ENCODE measurements at places on chromosomes 16 and 17.

GRCh38 chr17:21288571-21289017 is 4.1 kb downstream of the MAP2K3 start:
- DNase-seq = no peak

GRCh38 chr17:77377710-77378235 is 237.0 kb downstream of the SEC14L1 start:
- no peak for DNase-seq

GRCh38 chr17:81647640-81648012 is 8.7 kb downstream of the PDE6G start:
- DNase-seq = no peak

- no peak for DNase-seq
These were observed 14.4 kb downstream of the DNAJC7 start for GRCh38 chr17:42002792-42003301.

- no peak for DNase-seq
These were observed 10.2 kb downstream of the HOXB1 start for GRCh38 chr17:48520631-48521079.

- no peak for DNase-seq
These were observed 44.9 kb downstream of the MEOX1 start for GRCh38 chr17:43616852-43617251.

DNA sequence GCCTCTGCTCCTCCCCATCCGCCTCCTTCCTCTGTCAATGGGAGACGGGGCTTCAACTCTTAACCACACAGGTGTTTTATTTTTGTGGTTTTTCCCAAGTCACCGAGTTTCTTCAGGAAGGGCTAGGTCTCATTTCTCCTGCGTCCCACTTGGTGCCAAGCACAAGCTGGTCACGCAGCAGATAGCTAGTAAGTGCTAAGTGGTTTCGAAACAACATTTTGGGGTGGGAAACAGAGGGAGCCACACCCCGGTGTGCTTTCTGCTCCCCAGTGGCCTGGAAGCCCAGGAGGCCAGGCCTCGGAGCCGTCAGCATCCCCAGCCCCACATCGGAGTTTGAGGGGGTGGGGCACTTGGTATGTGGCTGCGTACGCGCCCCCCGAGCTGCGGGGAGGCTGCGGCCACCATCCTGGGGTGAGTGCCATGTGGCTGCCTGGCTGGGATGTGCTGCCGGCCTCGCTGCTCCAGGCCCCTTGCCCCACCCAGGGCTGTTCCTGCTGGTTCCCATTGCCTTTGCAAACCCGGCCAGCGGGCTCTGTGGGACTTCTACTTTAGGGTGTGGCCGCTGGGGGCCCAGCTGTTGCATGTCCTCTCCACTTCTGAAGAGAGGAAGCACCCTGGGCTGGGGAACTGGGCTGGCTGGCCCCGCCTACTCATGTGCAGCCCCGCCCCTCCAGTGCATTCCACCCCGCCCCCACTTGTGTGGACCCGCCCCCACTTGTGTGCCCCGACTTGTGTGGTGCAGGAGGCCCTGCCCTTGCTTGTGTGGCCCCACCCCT is 55.6 kb downstream of the BAIAP2 start:
- DNase-seq = no peak

- DNase-seq = no peak
These were observed 12.7 kb upstream of the ANKFY1 start for GRCh38 chr17:4276514-4276913.

DNA sequence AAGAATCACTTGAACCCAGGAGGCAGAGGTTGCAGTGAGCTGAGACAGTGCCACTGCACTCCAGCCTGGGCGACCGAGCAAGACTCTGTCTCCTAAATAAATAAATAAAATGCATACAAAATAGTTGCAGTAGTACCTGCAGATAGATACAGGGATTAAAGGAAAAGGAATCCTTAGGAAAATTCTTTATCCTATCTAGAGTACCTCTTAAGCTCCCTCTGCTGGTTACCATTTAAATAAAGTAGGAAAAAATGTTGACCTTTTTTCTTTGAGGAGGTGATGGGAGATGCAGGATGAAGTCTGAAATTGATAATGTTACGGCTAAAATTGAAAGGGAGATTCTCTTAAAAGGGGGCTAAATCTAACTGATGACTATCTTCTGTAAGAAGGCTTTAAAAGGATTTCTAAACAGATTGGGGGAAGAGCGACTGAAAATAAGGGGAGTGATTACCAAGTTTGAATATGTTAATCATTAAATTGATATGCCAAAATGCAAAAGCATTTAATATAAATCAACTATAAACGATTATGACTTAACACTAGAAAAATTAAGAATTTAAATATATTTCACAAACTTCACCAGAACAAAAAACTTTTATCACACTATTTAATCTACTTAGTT is 29.4 kb downstream of the C16orf87 start:
- DNase-seq = no peak

DNA sequence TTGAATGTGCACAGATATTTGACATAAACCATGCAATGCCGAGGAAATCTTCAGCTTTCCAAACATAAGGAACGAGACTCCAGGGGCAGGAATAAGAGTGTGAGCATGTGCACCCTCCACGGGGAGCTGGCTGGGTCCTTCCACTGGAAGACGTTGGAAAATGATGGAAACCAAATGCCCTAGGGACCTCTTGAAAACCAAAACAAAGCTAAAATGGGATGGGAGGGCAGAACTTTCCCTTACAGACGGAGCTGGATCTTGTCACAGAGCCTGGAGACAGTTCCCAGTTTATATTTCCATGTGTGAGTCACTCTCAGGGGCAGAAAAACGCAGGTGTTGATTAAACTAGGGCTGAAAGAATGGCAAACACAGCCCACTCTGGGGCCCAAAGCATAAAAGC is 34.4 kb upstream of the DNAH17 start:
- no peak for DNase-seq

- DNase-seq = no peak
These were observed 5.8 kb downstream of the FOXL1 start for GRCh38 chr16:86584071-86584685.

DNA sequence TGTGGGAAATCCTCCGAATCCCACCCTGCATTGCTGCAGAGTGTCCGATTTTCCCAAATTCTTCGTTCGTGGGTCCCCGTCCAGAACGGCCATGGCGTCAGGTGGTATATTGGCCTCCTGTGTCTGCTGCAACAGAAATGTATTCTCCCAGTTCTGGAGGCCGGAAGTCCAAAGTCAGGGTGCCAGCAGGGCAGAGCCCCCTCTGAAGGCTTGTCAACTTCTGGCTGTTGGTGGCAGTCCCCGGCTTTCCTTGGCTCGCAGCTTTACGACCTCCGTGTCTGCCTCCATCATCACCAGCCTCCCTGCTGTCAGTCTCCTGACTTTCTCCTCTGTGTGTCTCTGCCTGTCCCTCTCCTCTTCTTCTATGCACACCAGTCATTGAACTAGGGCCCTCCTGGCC is 142.1 kb upstream of the FOXF1 start:
- DNase-seq = no peak

- DNase-seq = no peak
These were observed 54.9 kb downstream of the BRIP1 start for GRCh38 chr17:61808442-61808841.

DNA sequence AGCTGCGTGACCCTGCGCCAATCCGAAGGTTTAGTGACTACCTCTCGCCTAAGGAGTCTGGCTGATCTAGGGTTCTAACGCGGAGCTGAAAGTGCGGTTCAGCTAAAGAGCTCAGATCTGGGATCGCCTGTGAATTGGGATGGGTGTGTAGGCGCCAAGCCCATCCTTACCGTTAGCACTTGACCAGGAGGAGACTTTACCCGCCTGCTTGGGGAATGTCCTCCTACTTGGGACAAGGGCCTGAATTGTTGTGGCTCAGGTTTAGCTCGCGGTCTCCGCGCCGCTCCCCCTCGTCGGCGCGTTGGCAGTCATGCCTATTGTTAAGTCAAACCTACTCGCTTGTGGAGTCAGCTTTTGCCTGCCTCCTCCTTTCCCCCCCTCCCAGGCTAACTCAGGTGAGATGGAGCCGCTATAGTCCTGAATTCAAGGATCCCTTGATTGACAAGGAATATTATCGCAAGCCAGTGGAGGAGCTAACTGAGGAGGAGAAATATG is 480 bp downstream of the MRPS7 start:
- DNase-seq = no peak

GRCh38 chr16:73354434-73354833 is 306.5 kb upstream of the ZFHX3 start:
- DNase-seq = no peak

DNA sequence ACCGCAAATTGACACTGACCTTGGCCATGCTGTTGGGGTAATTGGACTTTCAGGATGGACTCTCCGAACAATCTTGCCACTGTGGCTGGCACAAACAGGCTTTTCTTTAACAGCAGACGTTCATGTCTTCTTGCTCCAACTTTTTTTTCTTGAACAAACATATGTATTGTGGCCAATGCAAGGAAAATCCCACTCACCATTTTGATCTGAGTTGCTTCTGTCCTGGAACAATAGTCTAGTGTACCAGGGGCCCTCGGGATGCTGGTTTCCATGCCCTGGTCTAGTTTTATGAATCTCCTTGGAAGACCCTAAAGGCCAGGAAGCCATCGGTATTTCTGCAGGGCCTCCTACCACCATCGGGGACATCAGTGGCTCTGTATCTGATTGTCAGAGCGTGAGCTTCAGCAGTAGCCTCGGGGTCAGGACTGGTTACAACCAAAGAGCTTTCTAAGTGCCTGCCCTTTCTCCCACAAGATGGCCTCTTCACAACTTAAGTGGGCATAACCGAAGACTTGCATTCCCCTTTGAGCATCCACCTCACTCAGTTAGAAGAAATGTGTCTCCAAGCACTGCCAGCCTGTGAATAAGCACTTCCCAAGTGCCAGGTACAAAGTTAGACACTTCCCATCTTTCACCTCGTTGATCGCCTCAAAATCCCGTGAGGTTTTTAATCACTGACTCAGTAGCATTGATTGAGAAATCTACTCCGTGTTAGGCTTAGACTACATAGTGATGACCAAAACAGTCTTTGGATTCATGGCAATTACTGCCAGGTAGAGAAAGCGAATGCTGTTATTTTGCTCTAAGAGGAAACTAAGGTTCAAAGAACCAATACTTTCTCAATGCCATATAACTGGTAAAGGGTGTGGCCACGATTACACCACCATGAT is 87.0 kb upstream of the TBX2 start:
- DNase-seq = no peak

- DNase-seq = no peak
These were observed 86.6 kb upstream of the HNF1B start for GRCh38 chr17:37831492-37831891.

DNA sequence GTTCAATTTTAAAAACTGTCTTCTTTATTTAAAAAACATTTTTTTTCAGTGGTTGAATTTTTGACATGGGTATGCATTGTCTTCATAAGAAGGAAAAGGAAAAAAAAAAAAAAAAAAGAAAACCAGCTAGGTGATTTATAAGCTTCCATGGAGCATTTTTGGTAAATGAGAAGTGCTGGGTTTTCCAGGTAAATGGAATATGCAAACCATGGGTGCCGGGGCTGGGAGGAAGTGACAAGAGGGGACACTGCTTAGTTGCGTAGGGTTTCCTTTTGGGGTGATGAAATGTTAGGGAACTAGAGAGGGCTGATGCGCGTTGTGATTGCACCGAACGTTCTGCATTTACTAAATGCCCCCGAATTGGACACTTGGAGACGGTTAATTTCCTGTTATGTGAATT is 217.4 kb upstream of the FOXF1 start:
- no peak for DNase-seq

GRCh38 chr17:11813871-11814270 is 183.4 kb downstream of the ZNF18 start:
- no peak for DNase-seq

DNA sequence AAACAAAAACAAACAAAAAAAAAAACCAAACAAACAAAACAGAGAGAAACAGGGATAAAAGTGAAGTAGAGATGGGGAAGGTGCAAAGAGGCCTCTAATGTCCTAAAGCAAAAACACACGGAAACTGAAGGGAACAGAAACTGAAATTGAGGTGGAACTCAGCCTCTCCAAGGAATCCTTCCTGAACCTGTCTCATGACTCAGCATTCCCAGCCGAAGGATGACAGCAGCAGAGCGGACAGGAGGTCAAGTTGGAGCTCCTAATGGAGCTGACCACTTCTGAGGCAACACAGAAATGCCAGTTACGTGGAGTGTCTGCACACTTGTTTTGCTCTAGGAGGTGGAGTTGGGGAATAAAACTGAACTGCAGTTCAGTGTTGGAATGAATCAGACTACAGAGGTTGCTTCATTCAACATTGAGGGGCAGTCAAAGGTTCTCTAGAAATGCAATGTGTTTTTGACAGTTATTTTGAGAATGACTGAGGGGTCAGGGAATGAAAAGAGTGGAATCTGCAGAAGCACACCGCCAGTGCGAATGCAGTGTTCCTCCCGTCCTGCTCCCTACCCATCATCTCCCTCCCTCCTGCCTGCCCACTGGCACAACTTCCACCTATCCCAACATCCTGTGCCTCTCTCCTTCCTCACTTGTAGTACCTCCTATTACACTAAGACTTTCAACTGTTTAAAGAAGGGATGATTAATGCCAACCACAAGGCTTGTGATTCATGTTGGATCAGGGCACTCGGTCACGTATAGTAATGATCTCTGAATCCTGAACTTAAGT is 6.3 kb downstream of the UBE2O start:
- DNase-seq = no peak

DNA sequence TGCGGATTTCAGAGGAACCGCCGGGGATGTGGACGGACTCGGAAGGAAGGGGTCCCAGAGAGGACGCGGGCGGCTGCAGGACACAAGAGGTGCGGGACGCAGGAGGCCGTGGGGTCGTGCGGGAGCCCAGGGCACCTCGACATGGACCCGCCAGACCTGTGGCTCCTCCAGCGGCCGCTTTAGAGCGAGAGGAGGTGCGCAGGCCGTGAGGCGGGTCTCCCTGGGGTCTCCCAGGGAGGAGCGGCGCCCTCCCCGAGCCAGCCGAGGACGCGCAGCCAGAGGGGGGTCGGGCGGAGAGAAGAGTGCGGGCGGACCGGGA is 6.8 kb upstream of the FLYWCH1 start:
- DNase-seq = no peak

DNA sequence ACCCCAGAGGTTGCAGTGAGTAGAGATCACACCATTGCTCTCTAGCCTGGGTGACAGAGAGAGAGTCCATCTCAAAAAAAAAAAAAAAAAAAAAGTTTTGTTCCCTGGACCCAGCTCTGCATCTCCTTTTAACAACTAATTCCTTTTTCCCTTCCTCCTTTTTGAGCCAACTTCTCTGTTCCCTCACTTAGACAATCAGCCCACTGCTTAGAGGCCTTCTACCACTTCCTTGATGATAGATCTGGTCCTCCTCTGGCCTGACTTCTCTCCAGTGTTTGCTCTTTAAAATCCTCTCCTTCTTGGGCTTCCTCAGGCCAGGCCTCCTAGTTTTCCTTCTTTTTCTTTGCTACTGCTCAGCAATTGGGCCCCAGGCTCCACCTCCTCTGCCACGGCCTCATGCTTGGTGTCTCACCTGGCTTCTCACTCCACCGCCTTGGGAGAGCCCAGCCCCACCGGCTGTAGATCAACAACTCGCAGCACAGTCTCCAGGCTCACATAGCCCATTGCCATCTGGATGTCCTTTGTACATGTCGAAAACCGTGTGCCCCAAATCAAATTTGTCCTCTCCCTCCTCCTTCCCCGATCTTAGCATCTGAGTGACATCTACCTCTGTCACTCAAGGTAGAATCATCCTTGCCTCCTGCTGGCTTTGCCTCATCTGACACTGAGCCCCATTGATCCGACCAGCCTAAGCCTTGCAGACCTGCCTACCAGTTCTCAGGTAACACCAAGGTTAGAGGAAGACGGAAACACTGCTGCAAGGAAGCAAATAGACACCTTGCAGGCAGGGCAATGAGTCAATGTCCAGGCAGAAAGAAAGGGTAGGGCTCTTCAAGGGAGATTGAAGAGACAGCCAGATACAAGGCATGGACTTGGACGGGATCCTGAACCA is 17.4 kb downstream of the ARHGAP27 start:
- DNase-seq = no peak

- no peak for DNase-seq
These were observed 40.6 kb downstream of the KNOP1 start for GRCh38 chr16:19677402-19677801.

GRCh38 chr16:50195276-50195675 is 42.2 kb downstream of the TENT4B start:
- DNase-seq = no peak
